ENCODE measurements at places on chromosomes 1 and 21. TPM values are rescaled to one million over a fixed set of nuclear protein-coding genes. Genes with fewer than 3 reads are reported as not detected.

- H3K4me3 ChIP-seq, result no peak overlapping the region
- no peaks in the 10 kb centered on the region for H3K27me3 ChIP-seq
These were observed 74.3 kb upstream of the MORC3 start for GRCh38 chr21:36245649-36246048.

GRCh38 chr1:91402023-91402422 lies 2.6 kb downstream of the HFM1 start:
- no peak overlapping the region for H3K27ac ChIP-seq
- H3K27me3 ChIP-seq, result no peaks in the 10 kb centered on the region
- H3K4me3 ChIP-seq, result no peak overlapping the region
- peaks cover 6% of the 10 kb centered on the region for H3K4me1 ChIP-seq

- H3K27me3 ChIP-seq, result peaks cover 9% of the 10 kb centered on the region
- no peaks in the 10 kb centered on the region for H3K36me3 ChIP-seq
- H3K4me1 ChIP-seq, result peaks cover 4% of the 10 kb centered on the region
- no peak for DNase-seq
- H3K27ac ChIP-seq, result no peak overlapping the region
These were observed 6.4 kb upstream of the LRP8 start for GRCh38 chr1:53334312-53334711.

- DNase-seq, result no peak
- H3K27me3 ChIP-seq, result no peaks in the 10 kb centered on the region
- H3K4me1 ChIP-seq, result no peaks in the 10 kb centered on the region
- H3K27ac ChIP-seq, result no peak overlapping the region
These were observed 7.9 kb upstream of the A3GALT2 start for GRCh38 chr1:33328817-33329216.

GRCh38 chr1:173395762-173396161 lies 81.4 kb upstream of the PRDX6 start:
- no peak for DNase-seq
- H3K27ac ChIP-seq, result no peak overlapping the region
- H3K27me3 ChIP-seq, result no peaks in the 10 kb centered on the region

DNA sequence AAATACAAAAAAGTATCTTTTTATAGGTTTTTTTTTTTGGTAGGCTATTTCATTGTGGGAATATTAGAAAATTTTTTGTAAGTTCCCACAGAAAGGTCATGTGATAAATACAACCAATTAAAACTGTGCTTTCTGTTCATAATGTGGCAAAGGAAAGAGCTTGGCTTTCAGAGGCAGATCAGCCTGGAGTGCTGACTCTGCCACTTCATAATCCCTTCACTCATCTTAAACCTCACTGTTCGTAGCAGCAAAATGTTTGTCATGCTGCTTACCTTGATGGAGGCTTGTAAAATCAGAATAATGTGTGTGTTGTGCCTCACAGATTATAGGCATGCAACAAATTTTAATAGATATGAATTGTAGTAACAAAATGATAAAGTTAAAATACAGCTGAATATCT lies 176.8 kb downstream of the ZP4 start:
- no peaks in the 10 kb centered on the region for H3K4me1 ChIP-seq
- H3K36me3 ChIP-seq, result peaks cover 79% of the 10 kb centered on the region
- no peaks in the 10 kb centered on the region for H3K27me3 ChIP-seq
- H3K27ac ChIP-seq, result no peak overlapping the region
- no peak overlapping the region for H3K4me3 ChIP-seq

GRCh38 chr1:111605576-111605975 lies 14.0 kb upstream of the RAP1A start:
- H3K4me1 ChIP-seq, result peaks cover 35% of the 10 kb centered on the region
- no peak for DNase-seq
- no peaks in the 10 kb centered on the region for H3K36me3 ChIP-seq

- no peaks in the 10 kb centered on the region for H3K36me3 ChIP-seq
- H3K4me3 ChIP-seq, result peak overlapping the region; percentile 77
- DNase-seq, result peak; percentile 83
- peaks cover 60% of the 10 kb centered on the region for H3K4me1 ChIP-seq
- peak overlapping the region; percentile 68 for H3K27ac ChIP-seq
These were observed 1.5 kb upstream of the CRABP2 start for GRCh38 chr1:156706657-156707416.

GRCh38 chr1:24195874-24196273 lies 8.8 kb upstream of the IFNLR1 start:
- H3K4me1 ChIP-seq, result no peaks in the 10 kb centered on the region
- H3K27me3 ChIP-seq, result no peaks in the 10 kb centered on the region
- no peaks in the 10 kb centered on the region for H3K36me3 ChIP-seq
- no peak overlapping the region for H3K4me3 ChIP-seq
- no peak overlapping the region for H3K27ac ChIP-seq
- DNase-seq, result no peak

GRCh38 chr1:109151146-109151990 lies 37.5 kb downstream of the ELAPOR1 start:
- H3K36me3 ChIP-seq, result no peaks in the 10 kb centered on the region
- no peak overlapping the region for H3K4me3 ChIP-seq
- H3K27ac ChIP-seq, result no peak overlapping the region
- peak; percentile 16 for DNase-seq

GRCh38 chr21:25903607-25904006 lies 168.8 kb downstream of the GABPA start:
- no peaks in the 10 kb centered on the region for H3K27me3 ChIP-seq
- peaks cover 5% of the 10 kb centered on the region for H3K36me3 ChIP-seq
- no peak overlapping the region for H3K27ac ChIP-seq
- no peak for DNase-seq
- no peaks in the 10 kb centered on the region for H3K4me1 ChIP-seq

DNA sequence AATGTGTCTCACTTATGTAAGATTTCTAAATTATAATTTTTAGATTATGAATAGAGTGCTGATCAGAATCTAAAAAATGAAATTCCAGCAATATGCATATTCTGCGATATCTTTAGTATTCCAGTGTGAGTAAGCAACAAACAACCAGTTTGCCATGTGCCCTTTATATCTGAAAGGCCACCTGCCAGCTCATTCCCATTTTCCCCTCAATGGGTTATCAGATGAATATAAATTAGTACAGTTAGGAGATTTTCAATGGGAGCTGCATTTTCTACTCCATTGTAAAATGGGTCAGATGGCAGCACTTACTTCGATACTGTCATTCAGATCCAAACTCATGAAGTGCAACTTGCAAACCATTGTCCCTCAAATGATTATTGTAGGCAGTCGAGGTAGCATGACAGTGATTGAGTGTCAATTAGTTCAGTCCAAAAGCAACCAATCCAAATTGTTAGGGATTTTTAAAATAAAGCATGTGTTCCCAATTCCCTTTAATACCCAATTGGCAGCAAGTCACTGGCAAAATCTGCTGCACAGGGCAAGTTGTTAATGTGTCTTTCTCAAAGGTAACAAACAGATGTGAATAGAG lies 680.3 kb downstream of the LRRIQ3 start:
- DNase-seq, result no peak
- H3K36me3 ChIP-seq, result no peaks in the 10 kb centered on the region
- no peak overlapping the region for H3K4me3 ChIP-seq
- no peak overlapping the region for H3K27ac ChIP-seq
- H3K27me3 ChIP-seq, result no peaks in the 10 kb centered on the region

- H3K27ac ChIP-seq, result no peak overlapping the region
- no peaks in the 10 kb centered on the region for H3K36me3 ChIP-seq
- no peaks in the 10 kb centered on the region for H3K27me3 ChIP-seq
These were observed 154.0 kb downstream of the MATN1 start for GRCh38 chr1:30569384-30569783.

DNA sequence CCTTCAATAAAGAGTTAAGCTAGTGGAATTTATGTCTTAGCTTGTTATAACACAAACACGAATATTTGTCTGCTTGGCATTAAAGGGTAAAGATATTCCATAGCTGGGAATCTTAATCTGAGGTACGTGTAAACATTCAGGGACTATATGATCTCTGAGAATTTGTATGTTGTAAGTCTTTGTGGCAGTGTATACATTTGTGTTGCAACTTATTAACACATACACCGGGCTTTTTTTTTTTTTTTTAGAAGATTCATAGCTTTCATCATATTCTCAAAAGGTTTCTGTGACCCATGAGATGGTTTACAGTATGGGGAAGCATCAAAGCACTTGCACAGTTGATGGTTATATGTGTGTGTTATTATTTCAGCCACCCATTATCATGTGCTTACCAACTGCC lies 3.0 kb downstream of the GGPS1 start:
- no peak overlapping the region for H3K4me3 ChIP-seq
- peaks cover 21% of the 10 kb centered on the region for H3K4me1 ChIP-seq
- no peak for DNase-seq
- H3K27ac ChIP-seq, result no peak overlapping the region
- H3K36me3 ChIP-seq, result peaks cover 11% of the 10 kb centered on the region

GRCh38 chr21:26815197-26815596 lies 30.0 kb downstream of the ADAMTS1 start:
- no peaks in the 10 kb centered on the region for H3K36me3 ChIP-seq
- no peak for DNase-seq
- no peaks in the 10 kb centered on the region for H3K27me3 ChIP-seq

DNA sequence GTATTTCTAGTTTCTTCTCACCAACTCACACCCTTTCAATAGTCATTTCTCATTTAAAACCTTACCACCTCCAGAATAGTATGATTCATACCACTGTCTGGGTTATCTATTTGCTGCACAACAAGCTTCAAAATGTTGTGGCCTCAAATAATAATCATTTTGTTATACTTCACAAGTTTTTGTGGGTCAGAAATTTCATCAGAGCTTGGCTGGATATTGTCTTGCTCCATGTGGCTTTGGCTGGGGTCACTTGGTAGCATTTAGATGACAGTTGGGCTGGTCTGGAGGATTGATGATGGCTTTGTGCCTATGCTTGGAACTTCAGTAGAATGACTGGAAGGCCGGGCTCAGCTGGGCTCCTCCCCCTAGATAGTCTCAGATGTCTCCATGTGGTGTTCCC lies 66.0 kb downstream of the TGFB2 start:
- peaks cover 66% of the 10 kb centered on the region for H3K36me3 ChIP-seq
- peak overlapping the region; percentile 53 for H3K27ac ChIP-seq
- no peaks in the 10 kb centered on the region for H3K27me3 ChIP-seq

GRCh38 chr21:30689822-30690221 lies 28.8 kb downstream of the KRTAP21-3 start:
- no peaks in the 10 kb centered on the region for H3K27me3 ChIP-seq
- no peak overlapping the region for H3K4me3 ChIP-seq
- H3K4me1 ChIP-seq, result no peaks in the 10 kb centered on the region
- H3K36me3 ChIP-seq, result no peaks in the 10 kb centered on the region

OR2T35 gene
- not detected for total RNA-seq

LCA5L gene
- total RNA-seq, result 2.0 TPM

LCE2C gene
- total RNA-seq, result not detected

Measured in cardiac muscle cell (in vitro differentiated cells and primary cell).